ENCODE measurements at places on chromosomes 4 and X. TPM values are rescaled to one million over a fixed set of nuclear protein-coding genes. Genes with fewer than 3 reads are reported as not detected.

DNA sequence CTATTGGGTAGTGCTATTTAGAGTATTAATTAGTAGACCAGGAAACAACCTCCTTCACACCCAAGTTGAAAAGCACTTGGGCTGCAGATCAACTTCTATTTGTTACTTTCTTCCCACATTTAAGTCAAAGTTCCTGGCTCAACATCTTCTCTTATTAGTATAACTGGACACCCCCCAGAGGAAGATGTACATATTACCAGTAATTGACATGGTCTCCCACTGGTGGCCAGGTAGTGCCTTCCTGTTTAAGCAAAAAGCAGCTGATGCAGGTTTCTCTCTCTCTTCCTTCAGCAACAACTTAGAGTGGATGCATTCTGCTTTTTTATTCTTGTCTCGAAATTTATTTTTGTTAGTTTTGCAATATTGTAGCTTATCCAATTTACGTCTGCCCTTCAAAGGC lies 438.1 kb downstream of the GBA3 start:
- no peaks in the 10 kb centered on the region for H3K27me3 ChIP-seq
- H3K4me1 ChIP-seq = no peaks in the 10 kb centered on the region
- H3K27ac ChIP-seq = no peak overlapping the region
- DNase-seq = no peak
- no peaks in the 10 kb centered on the region for H3K36me3 ChIP-seq

DNA sequence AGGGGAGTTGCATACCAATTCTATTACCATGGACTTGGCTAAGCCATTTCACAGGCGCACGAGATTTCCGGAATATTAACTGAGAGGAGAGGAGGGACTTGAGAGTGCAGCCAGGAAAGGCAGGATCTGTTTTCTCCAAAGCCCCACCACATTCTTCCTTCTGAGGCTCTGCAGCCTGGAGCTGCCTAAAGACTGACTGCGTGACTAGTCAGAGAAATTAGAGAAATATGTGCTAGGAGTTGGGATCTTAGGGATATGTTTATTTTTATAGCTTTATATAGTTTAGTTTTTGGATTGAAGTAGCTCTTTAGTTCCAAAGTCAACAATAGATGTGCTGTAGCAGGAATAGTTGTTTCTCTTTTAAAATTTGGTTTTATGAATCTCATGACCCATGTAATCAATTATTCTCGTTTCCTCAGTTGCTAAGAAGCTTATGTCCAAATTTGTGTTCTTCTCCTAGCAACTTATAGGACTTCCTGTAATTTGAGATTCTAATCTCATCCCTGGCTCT lies 300.1 kb upstream of the DDX53 start:
- no peak overlapping the region for H3K27ac ChIP-seq
- H3K27me3 ChIP-seq = no peaks in the 10 kb centered on the region
- no peak overlapping the region for H3K4me3 ChIP-seq
- H3K4me1 ChIP-seq = no peaks in the 10 kb centered on the region
- no peak for DNase-seq

GRCh38 chr4:99587309-99587708 lies 12.7 kb downstream of the MTTP start:
- no peak overlapping the region for H3K27ac ChIP-seq
- no peaks in the 10 kb centered on the region for H3K27me3 ChIP-seq
- DNase-seq = no peak
- no peaks in the 10 kb centered on the region for H3K4me1 ChIP-seq

- no peak overlapping the region for H3K27ac ChIP-seq
- no peak overlapping the region for H3K4me3 ChIP-seq
- no peak for DNase-seq
- H3K4me1 ChIP-seq = peaks cover 6% of the 10 kb centered on the region
- no peaks in the 10 kb centered on the region for H3K36me3 ChIP-seq
- no peaks in the 10 kb centered on the region for H3K27me3 ChIP-seq
Measured at GRCh38 chr4:141416677-141417363, 196.1 kb downstream of the ZNF330 start.

- H3K4me3 ChIP-seq = no peak overlapping the region
- peaks cover 4% of the 10 kb centered on the region for H3K4me1 ChIP-seq
- H3K27me3 ChIP-seq = peaks cover 2% of the 10 kb centered on the region
- H3K27ac ChIP-seq = no peak overlapping the region
Measured at GRCh38 chr4:54930226-54930625, 195.2 kb downstream of the KDR start.

DNA sequence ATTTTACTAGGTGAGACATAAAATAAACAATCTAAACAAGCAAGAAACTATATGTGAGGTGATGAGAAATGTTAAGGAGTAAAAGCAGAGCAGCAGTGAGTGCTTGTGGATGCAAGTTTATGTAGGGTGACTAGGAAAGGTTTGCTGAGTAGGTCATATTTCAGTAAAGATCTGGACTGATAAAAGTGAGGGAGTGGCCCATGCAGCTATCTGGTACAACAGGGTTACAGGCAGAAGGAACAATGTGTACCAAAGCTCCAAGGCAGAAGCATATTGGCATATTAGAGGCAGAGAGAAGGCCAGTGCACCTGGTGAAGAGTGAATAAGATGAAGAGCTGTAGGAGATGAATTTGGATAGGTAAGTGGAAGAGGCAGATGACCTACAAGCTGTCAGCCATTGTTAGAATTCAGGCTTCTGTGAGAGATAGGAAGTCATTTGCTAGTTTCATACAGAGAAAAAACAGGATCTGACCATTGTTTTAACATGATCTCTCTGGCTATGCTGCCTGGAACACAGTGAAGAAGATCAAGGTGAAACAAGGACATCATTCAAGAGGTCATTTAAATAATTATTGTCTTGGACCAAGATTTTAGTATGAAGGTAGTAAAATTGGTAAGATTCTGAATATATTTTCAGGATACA lies 274.6 kb downstream of the ANKRD50 start:
- H3K4me3 ChIP-seq = no peak overlapping the region
- no peaks in the 10 kb centered on the region for H3K36me3 ChIP-seq
- H3K4me1 ChIP-seq = peaks cover 4% of the 10 kb centered on the region
- no peak for DNase-seq

- no peaks in the 10 kb centered on the region for H3K27me3 ChIP-seq
- peak; percentile 88 for DNase-seq
- no peak overlapping the region for H3K27ac ChIP-seq
- no peaks in the 10 kb centered on the region for H3K36me3 ChIP-seq
- no peak overlapping the region for H3K4me3 ChIP-seq
- peaks cover 4% of the 10 kb centered on the region for H3K4me1 ChIP-seq
Measured at GRCh38 chr4:24730256-24731001, 64.9 kb upstream of the SOD3 start.

DNA sequence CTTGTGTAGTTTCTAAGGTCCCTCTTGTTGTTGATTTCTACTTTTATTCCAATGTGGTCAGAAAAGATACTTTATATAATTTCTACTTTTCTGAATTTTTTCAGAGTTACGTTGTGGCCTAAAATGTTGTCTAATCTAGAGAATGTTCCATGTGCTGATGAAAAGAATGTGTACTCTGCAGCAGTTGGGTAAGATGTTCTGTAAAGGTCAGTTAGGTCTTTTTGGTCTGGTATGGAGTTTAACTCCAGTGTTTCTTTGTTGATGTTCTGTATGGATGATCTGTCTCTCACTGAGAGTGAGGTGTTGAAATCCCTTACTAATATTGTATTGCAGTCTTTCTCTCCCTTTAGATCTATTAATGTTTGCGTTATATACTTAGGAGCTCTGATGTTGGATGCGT lies 37.0 kb upstream of the GPRIN3 start:
- H3K27ac ChIP-seq = no peak overlapping the region
- no peak overlapping the region for H3K4me3 ChIP-seq
- H3K27me3 ChIP-seq = no peaks in the 10 kb centered on the region
- DNase-seq = no peak
- H3K4me1 ChIP-seq = no peaks in the 10 kb centered on the region

GRCh38 chr4:15375667-15376066 lies 52.2 kb upstream of the C1QTNF7 start:
- H3K27ac ChIP-seq = no peak overlapping the region
- H3K4me1 ChIP-seq = peaks cover 20% of the 10 kb centered on the region
- H3K27me3 ChIP-seq = no peaks in the 10 kb centered on the region
- H3K4me3 ChIP-seq = no peak overlapping the region
- no peak for DNase-seq

GRCh38 chr4:98627531-98628257 lies 30.7 kb downstream of the TSPAN5 start:
- no peak overlapping the region for H3K4me3 ChIP-seq
- no peak for DNase-seq
- H3K27ac ChIP-seq = no peak overlapping the region
- H3K27me3 ChIP-seq = no peaks in the 10 kb centered on the region
- no peaks in the 10 kb centered on the region for H3K36me3 ChIP-seq
- peaks cover 6% of the 10 kb centered on the region for H3K4me1 ChIP-seq

DNA sequence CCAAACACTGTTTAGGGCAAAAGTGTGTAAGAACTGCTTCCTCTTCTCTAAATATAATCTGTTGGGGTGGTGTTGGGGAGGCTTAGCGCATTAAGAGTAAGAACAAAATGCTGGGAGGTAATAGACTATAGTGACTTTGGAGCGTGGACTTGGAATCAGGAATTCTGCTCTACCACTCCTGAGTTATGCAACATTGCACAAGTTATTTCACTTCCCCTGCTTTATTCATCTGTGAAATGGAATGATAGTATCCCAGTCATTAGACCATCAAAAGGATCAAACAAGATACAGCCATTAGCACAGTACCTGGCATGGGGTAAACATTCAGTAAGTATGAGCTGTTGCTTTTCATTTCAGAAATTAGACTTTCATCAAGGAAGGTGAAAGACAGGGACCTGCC lies 58.7 kb downstream of the IGFBP7 start:
- H3K27me3 ChIP-seq = no peaks in the 10 kb centered on the region
- no peak for DNase-seq
- no peaks in the 10 kb centered on the region for H3K36me3 ChIP-seq
- no peak overlapping the region for H3K27ac ChIP-seq
- no peak overlapping the region for H3K4me3 ChIP-seq

The UNC5C gene
- 1.2 TPM for total RNA-seq

The FRMD7 gene
- not detected for total RNA-seq

The SYP gene
- not detected for total RNA-seq

The ANXA5 gene
- 103 TPM for total RNA-seq

The MAGT1 gene
- total RNA-seq = 41.7 TPM

The FABP2 gene
- total RNA-seq = not detected

Measured in suprapubic skin (tissue), 4 donors.